ENCODE measurements at places on chromosomes 3 and 15. TPM values are rescaled to one million over a fixed set of nuclear protein-coding genes. Genes with fewer than 3 reads are reported as not detected.

- H3K27ac ChIP-seq: no peak overlapping the region
- no peak for DNase-seq
- H3K4me3 ChIP-seq: no peak overlapping the region
- H3K36me3 ChIP-seq: no peaks in the 10 kb centered on the region
These were observed 86.2 kb upstream of the FRMD4B start for GRCh38 chr3:69472093-69472492.

DNA sequence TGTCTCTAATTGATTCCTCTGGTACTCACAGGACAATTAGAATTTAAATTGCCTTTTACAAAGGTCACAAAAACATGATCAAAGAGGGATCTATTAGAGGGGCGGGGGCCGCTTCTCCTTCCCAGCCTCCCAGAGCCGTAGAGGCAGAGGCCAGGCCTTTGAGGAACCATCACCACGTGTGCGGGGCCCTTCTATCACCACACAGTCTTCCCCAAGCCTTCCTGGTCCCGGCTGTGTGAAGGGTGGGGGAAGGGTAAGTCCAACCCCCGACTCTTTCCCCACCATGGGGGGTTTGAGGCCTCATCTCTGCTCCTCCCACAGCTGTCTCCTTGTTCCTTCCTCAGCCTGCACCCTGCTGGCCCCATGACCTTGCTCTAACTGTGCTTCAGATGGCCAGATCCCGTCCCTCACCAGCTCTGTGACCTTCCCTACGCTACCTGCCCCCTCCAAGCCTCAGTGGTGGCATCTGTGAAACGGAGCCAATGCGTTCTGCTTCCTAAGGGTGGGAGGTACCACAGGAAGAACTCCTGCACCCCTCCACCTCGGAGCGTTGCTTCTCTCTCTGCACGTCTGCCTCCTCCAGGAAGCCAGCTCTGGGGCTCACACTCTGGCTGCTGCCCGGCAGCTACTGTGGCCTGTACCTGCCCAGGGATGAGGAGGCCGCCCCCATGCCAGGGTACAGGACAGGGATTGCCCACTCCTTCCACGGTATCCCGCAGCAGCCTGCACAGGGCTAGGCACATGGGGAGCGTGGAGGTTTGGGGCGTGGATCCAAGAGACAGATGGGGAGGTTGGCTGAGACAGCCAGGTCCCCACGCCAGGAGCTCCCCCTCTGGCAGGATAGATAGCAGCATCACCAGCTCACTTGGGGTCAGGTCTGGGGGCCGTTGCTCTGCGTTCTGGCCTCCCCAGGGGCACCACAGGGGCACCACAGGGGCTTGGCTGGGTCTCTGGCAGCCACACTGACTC, 83.8 kb downstream of the LINGO1 start:
- no peaks in the 10 kb centered on the region for H3K27me3 ChIP-seq
- no peak for DNase-seq
- no peak overlapping the region for H3K4me3 ChIP-seq
- no peak overlapping the region for H3K27ac ChIP-seq

TP63 gene
- not detected for total RNA-seq

GAP43 gene
- 4.4 TPM for total RNA-seq

ALG1L2 gene
- total RNA-seq: not detected

All from sigmoid colon (tissue), 7 donors.